ENCODE measurements at places on chromosomes 12 and 14.

DNA sequence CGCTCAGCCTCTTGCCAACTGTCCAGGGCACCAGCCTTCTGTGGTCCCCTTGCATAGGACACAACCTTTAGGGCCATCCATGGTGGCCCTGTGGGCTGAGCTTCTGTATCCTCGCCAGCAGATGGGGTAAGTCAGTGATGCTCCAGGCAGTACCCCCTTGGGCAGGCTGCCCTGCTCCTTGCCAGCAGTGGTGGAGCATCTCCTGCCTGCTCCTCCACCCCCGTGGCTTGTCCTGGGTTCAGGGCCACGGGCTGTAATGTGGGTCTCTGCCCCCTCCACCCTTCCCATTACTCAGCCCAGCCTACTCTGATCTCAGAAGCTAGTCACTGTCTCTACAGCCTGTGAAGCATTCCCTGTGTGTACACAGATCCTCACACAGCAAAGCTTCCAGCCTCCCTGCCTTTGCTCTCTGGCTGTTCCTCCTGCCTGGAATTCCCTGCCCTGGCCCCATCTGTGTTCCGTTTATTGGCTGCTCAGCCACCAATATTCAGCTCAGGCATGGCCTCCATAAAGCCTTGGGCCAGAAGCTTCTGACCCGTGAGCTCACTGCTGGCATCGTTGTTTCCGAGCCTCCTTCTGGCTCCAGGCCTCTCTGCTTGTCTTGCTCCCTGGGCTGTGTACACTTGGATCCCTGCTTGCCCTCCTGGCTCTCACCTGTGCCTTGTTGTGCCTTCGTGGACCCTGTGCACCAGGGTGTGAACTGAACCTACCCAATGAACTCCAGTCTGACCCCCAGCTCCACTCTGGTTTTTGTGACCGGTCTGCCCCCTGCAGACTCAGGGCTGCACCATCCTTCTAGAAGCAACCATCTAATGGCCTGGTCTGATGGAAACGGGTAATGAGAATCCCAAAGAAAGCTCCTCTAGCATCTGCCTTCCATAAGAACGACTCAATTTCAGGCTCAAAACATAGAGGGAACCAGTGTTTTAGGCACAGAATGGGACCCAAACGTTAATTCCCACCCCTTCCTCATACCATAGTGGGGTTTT lies 177.0 kb upstream of the PRMT8 start:
- DNase-seq: no peak

DNA sequence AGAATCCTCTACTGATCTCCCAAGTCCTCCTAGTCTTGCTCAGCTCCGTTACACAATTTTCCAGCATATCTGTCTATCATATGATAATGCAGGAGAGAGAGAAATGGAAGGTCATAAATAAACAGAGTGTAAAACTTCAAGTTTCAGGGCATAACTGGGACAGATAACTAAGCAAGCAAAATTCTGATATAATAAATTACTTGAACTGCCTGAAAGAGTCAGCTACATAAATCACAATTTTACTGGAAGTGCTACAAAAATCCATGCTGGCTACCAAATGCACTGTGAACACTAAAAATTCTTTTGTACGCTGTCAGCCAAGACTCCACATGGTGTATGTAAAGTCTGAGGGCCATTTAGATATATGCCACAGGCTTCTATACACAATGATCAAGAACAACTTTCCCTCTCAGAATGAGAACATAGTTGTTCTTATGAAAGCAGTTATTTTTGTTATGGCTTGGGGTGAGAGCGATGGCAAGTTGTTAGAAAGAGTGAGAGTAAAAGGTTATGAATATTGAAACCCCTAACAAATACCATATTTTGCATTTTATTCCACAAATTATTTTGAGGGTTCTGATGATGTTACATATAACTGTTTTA lies 41.1 kb downstream of the GRIP1 start:
- no peak for DNase-seq

GRCh38 chr14:103512701-103513611 lies 9.7 kb downstream of the CKB start:
- peak; percentile 54 for DNase-seq

GRCh38 chr12:42326541-42327226 lies 717 bp downstream of the PPHLN1 start:
- DNase-seq: peak; percentile 53

GRCh38 chr12:4267704-4268328 lies 5.7 kb upstream of the CCND2 start:
- no peak for DNase-seq

GRCh38 chr12:122088179-122088810 lies 9.7 kb downstream of the MLXIP start:
- DNase-seq: no peak

DNA sequence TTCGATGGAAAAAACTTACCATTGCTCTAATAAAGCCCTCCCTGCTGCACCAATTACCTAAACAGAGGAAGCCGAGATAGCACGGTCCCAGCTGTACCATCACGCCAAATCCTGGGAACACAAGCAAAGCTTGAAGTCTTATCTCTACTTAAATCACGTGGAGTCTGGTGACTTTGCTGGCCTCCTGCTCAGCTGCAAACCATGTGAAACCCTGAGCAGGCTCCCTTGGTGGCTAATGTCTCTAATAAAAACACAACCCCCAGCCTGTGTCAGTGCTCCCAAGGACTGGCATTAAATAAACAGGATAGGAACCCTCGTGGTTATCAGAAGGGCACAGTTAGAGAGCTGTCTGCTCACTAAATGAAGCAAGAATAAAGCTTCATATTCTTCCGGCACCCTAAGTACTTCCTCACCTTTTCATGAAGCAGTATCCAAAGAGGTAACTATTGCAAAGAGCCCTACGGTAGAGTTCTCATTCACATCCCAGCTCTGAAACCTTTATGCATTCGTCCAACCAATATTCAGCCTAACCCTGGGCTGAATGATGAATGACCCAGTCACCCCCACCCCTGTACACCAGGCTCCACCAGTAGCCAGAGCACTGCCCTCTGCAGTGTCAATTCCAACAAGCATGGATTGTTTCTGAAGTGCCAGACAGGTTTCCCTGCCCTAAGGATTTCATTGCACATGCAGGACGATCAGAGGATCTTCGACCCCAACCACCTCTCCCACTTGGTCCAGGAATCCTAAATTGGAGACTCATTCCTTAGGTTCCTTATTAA lies 452.7 kb upstream of the TMPO start:
- no peak for DNase-seq

DNA sequence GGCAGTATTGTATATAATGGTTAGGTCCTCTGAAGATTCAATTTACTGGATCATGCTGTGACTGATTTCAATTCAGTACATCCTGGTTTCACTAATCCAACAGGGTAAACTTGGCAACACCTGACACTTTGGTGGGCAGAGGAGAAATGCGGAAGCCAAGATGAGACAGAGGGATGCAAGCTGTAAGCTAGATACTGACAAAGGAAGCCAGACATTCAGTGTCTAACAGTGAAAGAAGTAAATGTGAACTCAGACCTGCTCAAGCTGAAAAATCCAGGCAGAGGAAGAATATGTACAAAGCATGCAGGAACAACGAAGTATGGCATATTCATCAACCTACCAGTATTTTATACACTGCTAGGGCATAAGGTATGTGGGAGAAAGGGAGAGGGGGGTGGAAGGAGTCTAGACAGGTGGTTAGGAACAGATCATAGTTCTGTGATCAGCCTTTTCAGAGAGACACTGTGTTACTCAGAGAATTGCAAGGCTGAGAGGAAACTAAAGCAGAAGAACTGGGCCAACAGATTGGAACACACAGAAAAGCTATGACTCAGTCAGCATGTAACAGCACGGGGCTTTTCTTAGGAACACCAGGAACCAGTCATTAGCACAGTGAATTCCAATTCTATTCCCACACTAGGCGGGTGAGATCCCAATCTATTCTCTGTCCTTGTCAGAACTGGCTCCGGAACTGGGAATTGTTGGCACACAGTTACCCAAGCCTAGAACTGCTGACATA lies 40.3 kb downstream of the NELL2 start:
- DNase-seq: no peak

DNA sequence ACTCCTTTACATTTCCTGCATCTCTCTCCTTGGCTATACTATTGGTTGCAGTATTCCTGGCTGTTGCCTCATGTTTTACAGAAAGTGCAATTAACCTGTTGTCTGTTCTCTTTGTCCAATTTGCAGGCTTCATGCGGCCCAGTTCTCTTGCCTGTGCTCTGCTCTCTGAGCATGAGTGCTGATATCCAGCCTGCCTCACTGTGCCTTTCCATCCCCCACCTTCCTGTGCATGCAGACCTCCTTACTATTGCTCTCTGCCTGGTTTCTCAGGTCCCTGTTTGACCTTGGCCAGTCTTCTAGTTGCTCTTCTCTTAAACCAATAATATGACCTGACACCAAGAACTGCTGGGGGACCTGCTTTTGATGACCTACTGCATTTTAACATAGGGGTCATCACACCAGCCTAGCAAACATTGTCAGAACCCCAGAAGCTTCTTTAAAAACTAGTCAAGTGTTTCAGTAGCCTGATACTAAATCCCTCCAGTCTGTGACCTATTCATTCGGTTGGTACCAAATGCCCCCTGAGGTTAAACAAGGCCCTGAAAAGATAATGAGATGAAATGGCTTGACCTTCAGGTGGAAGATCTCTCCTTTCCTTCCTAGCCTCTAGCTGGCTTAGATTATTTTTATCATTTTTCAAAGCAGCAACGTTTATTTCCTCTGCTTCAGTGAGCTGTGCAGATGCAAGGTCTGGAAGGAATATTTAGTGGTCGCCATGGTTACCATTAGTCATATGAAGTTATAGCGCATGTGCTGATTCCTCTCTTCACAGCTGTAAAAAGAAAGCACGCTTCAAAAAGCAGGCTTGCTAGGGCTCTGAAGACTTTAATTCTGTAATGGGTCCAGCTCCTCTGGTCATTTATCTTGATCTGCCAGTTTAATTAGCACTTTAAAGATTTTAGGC lies 216.5 kb downstream of the PHLDA1 start:
- no peak for DNase-seq

GRCh38 chr12:128549601-128550218 lies 274.0 kb downstream of the SLC15A4 start:
- no peak for DNase-seq

DNA sequence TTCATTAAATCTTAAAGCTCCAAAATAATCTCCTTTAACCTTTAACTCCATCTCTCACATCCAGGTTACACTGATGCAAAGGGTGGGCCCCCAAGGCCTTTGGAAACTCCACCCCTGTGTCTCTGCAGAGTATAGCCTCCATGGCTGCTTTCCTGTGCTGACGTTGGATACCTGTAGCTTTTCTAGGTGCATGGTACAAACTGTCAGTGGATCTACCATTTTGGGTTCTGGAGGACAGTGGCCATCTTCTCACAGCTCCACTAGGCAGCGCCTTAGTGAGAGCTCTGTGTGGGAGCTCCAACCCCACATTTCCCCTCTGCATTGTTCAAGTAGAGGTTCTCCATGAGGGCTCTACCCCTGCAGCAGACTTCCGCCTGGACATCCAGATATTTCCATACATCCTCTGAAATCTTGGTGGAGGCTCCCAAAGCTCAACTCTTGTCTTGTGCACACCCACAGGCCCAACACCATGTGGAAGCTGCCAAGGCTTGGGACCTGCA lies 162.2 kb downstream of the RASSF9 start:
- no peak for DNase-seq

- DNase-seq: no peak
Measured at GRCh38 chr12:108310489-108310888, 28.6 kb downstream of the CMKLR1 start.

- no peak for DNase-seq
Measured at GRCh38 chr12:100499416-100499815, 25.8 kb downstream of the NR1H4 start.

DNA sequence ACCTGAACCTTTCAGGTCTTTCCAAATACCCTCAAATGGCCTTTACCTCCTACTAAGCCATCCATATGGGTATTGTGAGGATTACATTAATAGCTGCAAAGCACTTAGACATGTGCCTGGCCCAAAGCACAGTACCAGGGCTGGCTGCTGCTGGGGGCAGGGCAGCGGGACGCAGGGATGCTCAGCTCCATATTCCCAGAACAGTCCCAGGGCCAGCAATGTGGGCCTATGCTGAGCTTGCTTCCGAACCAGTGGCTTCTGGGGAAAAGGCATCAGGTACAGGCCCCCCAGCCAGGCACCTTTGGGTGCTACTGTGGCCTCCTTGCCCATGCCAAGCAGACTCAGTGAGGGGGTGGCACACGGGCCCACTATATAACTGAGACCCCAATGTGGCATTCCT lies 10.4 kb downstream of the ACTN1 start:
- DNase-seq: no peak

DNA sequence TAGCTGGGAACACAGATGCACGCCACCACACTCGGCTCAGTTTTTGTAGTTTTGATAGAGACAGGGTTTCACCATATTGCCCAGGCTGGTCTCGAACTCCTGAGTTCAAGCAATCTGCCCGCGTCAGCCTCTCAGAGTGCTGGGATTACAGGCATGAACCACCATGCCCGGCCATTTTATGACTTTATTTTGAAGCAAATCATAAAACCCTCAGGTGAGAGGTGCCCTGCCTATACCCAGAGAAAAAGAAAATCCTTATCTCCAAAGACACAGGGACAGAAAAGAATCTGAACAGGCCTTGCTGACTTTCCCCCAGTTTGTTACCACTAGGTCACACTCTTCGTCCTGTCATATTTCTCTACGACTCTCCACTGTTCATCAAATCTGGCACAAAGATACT lies 48.8 kb downstream of the DAO start:
- DNase-seq: no peak

DNA sequence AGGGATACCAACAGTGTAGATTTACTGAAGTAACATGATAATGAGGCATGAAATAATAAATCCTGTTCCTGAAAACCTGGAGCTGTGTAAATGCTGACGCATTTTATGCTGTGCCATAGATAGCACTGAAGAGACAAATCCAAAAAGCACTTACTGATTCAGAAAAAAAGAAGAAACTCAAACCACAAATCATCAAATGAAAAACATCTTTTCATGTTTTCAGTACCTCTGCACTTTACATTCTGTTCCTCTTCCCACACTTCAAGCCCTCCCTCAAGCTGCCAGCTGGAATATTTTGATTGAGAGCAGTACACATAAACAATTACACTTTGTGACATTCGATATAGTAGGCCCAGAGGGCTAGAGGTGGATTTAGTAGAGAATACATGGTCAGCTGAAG lies 362.3 kb downstream of the NAV3 start:
- no peak for DNase-seq

DNA sequence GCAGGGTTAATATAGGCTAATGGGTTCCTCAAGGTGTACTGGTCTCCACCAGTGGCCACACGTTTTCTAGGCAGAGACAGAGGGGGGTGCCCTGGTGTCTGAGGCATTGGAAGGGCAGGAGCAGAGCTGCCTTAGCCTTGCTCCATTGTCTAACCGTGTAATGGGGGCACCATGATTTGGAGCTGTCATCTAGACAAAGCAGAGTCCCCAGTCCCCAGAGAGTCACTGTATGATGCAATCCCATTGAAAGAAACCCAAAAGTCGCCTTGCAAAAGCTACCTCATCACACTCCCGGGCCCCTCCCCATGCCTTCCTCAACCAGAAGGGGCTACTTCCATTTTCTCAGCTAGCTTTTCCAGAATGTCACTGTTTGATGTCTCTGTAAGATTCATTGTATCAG lies 487.1 kb downstream of the AACS start:
- no peak for DNase-seq
